ENCODE measurements at places on chromosomes 11 and 22.

DNA sequence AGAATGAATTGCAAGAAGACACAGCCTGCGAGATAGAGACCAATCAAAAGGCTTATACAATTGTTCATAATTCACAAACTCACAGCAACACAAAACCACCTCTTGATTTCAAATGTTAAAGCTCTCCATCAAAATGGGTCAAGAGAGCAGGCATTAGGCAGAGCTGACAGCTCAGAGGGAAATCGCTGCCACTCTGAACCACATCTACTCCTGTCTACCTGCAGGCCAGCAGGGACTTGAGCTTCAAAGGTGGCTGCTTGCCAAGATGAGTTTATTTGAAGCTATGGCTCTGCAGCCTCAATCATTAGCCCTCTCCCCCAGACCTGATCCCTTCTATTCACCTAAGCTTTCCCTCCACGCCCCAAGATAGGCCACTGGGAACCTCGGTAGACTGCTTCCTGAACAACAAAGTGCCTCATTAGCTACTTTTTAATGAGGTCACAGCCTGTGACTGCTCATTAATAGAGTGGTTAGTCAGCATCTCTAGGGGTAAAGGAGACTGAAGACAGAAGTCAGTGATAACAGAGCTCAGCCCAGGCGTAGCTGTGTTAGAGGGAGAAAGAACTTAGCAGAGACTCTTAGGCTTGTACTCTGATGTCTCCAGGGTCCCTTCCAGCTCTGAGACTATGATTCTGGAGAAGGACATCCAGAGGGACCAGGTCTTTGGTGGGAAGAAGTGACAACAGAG, 21.2 kb upstream of the OR10A5 start:
- DNase-seq: no peak

GRCh38 chr11:655036-655726, 18.1 kb downstream of the DRD4 start:
- no peak for DNase-seq

GRCh38 chr11:77761491-77761890, 59.0 kb downstream of the RSF1 start:
- no peak for DNase-seq

- DNase-seq: no peak
These were observed 19.6 kb downstream of the SOX6 start for GRCh38 chr11:16336721-16337120.

DNA sequence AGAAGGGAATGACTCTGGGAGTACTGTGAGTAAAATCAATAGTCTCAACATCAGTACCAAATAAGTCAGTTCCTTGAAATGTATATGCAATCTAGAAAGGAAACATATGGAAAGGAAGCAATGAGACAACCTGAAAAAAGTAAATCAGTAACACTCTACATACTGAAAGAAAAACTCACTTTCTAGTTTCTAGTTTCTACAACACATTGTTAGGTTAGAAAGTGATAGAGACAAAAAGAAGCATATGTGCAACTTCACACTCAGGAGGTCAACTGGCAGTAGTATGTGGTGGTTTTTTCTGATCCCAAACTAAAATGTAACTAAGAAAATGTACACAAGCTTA, 156.5 kb upstream of the SOX6 start:
- no peak for DNase-seq

GRCh38 chr11:71251761-71252268, 562 bp downstream of the SHANK2 start:
- DNase-seq: peak; percentile 22

DNA sequence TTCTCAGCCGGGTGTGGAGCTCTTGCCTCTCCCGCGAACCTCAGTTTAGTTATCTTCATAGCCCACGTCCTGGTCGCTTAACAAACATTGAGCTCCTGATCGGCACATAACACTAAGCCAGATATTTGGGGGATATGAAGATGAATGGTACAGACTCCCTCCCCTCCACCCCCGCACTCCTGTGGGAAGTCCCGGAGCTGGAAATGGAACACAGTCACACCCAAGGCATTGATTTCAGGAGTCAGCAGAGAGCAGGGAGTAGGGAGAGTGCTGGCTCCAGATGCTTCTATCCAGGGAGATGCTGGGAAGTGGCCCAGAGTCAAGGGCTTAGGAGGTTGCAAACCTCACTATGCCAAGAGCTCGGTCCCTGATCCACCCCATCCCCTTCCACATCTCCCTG, 26.1 kb upstream of the CABP7 start:
- no peak for DNase-seq

GRCh38 chr11:19767627-19768151, 55.1 kb downstream of the NAV2 start:
- DNase-seq: no peak

DNA sequence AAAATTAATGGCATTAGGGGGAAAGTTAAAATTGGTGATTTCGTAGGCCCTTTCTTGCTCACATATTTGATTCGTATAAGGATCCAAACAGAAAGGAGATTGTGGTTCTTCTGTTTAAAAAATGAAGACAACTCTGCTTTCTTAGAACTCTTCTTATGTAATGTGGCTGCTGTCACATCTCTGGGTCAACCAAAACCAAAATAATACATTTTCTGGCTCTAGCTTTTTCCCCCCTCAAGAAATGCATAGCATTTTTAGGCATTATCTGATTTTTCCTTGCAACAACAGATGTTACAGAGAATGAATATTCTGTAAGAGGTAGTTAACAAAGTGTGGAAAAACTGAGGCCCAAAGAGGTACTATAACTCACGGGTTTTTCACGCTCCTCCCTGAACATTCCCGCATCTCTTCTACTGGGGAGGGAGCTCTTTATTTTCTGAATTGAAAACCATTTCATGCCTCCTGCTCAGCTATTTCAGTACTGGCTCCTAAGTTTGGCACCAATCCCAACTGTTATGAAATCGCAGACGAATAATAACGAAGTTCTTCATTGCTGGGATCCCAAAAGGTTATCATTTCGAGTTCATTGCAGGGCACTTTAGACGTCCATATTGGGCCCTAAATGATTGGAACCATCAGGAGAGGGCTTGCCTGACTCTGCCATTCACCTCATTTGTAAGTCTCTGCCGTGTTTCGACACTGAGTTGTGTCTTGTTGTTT, 17.1 kb downstream of the GRAP2 start:
- DNase-seq: no peak

DNA sequence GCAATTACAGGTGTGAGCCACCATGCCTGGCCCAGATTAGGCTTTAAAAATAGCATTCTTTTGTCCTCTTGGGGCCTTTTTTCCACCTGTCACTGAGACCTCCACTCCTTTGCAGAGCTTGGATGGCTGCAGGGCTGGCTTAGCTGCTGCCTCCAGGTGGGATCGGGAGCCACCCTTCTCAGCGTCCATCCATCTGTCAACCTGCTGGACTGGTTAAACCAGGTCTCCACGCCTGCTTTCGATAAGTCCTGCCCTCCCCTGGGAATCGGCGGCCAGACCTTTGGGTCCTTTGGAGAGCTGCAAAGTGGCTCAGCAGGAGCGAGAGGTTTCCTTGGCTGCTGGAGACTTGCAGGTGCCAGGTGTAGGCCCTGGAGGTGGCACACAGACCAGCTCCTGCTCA, 23.4 kb upstream of the GRAMD4 start:
- DNase-seq: peak; percentile 71

DNA sequence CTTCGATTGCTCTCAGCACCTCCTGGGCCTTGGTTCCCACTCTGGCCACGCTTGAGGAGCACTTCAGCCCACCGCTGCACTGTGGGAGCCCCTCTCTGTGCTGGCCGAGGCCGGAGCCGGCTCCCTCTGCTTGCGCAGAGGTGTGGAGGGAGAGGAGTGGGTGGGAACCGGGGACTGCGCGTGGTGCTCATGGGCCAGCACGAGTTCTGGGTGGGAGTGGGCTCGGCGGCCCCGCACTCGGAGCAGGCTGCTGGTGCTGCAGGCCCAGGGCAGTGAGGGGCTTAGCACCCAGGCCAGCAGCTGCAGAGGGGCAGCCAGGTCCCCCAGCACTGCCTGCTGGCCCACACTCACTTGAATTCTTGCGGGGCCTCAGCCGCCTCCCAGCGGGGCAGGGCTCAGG, 12.2 kb downstream of the OR4B1 start:
- no peak for DNase-seq

- DNase-seq: no peak
These were observed 268.4 kb downstream of the ETS1 start for GRCh38 chr11:128318856-128319474.

- DNase-seq: no peak
These were observed 528.7 kb downstream of the ETS1 start for GRCh38 chr11:128058580-128059208.

DNA sequence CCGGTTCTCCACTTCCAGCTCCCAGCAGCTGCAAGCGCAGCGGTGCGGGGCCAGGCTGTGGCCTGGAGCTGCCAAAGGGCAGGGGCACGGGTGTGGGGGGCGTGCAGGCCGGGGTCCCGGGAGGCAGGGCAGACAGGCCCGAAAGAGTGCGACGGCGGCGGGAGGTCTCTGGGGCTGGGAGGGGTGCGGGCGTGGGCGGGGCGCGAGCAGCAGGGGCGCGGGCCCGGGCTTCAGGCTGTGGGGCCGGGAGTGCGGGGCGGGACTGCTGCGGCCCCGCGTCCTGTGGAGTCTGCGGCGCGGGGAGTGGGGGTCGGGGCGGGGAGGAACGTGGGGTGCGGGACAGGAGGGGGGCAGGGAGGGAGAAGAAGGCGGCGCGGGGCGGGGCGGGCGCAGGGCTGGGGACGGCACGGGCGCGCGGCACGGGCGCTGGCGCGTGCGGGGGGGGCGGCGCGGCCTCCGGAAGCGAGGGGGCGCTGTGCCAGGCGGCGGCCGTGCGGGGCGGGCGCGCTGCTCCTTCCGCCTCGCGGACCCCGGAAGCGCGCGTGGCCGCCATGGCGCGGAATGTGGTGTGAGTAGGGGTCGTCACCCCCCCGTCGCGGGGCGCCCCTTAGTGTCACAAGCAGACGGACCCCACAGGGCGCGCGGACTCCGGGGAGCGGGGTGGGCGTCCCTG, at the start of gene MRPL23:
MRPL23 (plus strand) TSS at position 521 of the 673 bp plus-strand sequence; CDS start at position 552, 31 bp downstream.
- DNase-seq: no peak

GRCh38 chr11:118742304-118742703, 48.7 kb downstream of the DDX6 start:
- no peak for DNase-seq

DNA sequence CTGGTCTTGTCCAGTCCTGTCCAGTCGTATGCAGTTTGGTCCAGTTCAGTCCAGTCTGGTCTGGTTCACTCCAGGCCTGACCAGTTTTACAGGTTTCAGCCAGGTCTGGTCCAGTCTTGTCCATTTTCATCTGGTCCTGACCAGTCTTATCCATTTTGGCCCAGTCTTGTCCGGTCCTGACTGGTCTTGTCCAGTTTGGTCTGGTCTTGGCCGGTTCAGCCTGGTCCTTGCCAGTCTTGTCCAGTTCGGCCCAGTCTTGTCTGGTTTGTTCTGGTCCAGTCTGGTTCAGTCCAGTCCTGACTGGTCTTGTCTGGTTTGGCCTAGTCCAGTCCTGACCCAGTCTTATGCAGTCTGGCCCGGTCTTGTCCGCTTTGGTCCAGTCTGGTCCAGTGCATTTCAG, 380.2 kb downstream of the OR4C45 start:
- no peak for DNase-seq

DNA sequence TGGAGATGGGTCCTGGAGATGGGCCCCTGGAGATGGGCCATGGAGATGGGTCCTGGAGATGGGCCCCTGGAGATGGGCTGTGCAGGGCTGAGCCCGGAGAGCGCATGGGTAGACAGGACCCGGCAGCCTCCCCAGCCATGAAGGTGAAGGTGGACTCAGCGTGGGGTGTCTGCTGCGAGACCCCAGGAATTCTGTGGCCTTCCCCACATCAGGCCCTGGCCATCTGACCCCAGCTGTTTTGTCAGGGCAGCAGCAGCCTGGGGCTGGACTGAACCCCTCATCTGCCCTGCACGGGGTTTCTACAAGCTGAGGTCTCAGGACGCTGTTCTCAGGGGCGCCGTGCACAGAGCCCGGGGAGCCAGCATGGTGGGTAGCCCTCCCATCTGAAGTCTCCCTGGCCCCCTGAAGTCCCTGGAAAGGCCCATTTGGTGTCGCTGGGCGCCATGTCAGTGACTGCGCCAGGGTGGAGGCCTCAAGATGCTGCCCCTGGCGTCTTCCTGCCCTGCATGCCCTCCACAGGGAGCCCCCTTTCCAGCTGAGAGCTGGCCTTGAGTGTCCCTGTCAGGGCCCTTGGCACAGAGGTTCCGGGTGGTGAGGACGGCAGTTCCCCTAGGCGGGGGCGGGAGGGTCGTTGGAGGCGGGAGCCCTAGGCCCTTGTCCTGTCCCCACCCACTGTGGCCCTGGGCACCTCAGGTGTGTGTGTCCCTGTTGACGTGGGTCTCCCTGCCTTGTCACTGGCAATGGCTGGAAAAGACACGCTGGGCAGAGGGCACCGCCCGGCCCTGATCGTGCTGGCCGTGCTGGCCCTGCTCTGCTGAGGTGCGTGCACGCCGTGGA, 5.4 kb downstream of the BRSK2 start:
- DNase-seq: no peak

GRCh38 chr11:7665473-7666291, 7.6 kb downstream of the CYB5R2 start:
- DNase-seq: peak; percentile 50

DNA sequence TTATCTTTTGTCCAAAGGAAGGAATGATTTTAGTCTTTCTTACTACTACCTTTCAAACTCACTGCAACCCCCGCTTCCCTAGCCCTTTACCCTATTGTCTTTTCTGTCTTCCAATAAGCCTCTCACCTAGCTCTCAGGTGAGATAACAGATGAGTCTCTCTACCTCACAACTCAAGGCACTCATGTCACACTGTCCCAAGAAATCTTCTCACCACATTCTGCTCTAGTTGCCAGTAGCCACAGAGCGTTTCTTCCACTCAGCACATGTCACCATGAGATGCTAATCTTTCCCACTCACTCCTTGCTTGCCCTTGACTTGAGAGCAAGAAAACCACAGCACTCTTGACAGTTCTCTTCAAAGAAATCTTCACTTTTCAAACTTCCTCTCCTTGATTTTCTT, 32.7 kb upstream of the TMEM41B start:
- DNase-seq: no peak

GRCh38 chr11:114159320-114159719, 99.8 kb downstream of the ZBTB16 start:
- DNase-seq: no peak

DNA sequence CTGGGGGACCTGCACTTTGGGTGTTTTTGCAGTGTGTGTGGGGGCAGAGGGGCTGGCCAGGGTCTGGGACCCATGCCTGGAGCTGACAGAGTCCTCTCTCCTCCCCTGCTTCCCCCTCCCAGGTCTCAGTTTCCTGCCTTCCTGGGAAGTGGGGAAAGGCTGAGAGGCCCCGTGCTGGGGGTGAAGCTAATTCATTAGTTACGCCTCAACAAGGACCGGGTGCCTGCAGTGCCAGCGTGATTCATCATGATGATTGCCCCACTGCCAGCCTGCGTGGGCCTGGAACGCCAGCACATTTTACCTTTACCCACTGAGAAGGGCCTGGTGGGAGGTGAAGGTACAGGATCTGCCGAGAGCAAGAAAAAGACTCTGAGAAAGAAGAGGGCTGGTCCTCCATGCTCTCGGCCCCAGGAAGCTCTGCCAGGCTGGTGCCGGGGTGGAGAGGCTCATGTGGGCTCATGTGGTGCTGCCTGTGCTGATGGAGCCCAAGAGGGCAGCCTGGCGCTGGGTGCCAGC, 2.9 kb upstream of the LRRC10B start:
- DNase-seq: no peak

- no peak for DNase-seq
These were observed 170.0 kb downstream of the LRRC4C start for GRCh38 chr11:41289408-41289807.
